ENCODE measurements at places on chromosomes 5 and 9.

DNA sequence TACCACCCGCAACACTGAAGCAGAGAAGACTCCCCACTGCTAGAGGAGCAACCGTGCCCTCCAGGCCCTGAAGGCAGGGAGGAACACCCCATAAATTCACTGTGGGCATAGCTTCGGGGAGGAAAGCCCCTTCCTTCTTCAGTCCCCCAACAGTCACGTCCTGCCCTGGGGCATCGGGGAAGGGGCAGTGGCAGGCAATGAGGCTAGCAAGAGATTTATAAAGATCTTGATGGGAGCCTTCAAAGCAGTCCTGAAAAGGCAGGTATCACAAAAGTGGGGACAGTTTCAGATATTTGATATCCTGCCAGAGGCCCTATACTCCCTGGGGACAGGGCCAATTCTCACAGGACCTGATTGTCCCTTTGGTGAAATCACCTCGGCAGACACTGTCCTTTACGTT is 16.9 kb upstream of the TRIM14 start:
- DNase-seq, result no peak

GRCh38 chr9:126531591-126531990 is 82.1 kb upstream of the LMX1B start:
- DNase-seq, result no peak

DNA sequence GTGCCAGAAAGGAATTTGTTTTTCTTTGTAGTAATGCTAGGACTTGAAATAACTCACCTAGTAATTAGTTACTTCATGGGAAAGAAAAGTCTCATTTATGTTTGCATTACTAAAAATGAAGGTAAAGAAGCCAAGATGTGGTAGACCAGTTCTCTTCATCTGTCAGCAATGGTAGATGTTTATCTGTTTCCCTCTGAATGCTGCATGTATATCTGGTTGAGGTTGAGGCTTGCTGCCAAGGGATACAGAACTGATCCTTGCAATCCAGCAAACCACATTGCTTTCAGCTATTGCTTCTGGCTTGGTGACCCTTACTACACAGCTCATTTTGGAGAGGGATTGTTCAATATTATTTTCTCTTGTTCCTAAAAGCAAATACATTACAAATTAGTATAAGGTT is 73.6 kb downstream of the ZNF474 start:
- DNase-seq, result no peak

DNA sequence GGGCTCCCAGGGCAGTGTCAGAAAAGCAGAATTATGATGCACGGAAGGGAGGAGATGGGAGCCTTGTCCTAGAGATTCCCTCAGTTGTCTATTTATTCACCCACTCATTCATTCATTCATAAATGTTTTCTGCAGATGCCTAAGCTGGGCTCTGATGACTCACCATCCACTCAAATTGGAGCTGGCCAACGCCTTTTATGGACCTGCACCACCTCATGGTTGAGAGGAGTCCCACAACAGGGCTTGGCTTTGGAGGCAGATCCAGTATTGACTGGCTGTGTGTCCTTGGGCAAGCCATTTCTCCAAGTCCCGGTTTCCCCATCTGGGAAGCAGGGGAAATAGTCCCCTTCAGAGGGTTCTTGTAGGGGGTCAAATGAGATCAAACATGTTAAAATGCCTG is 227.8 kb downstream of the MELK start:
- DNase-seq, result no peak

- DNase-seq, result no peak
Observed at GRCh38 chr5:167241436-167242067, 1049.9 kb upstream of the WWC1 start.

GRCh38 chr5:135218486-135218755 is 180.6 kb downstream of the MACROH2A1 start:
- DNase-seq, result no peak

DNA sequence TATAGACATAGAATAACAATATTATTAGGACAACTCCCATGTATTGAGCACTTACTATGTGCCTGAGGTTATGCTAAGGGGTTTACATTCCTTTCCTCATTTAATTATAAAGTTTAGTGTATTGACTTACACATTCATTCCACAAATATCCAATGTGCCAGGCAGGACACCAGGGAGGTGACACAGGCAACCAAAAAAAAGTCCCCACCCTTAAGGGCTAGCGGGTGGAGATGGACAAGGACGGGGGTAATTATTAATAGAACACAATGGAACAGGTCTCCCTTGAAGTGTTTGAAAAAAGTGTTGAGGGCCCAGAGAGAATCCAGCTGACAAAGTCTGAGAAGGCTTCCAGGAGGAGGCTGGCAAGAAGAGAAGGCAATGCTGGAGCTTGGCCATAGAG is 5.7 kb downstream of the TBC1D2 start:
- no peak for DNase-seq

GRCh38 chr9:32486839-32487562 is 39.0 kb downstream of the RIGI start:
- no peak for DNase-seq
